Left renal cortex interstitium (tissue), 4 donors: ENCODE measurements at places on chromosomes 3 and 15. TPM values are rescaled to one million over a fixed set of nuclear protein-coding genes. Genes with fewer than 3 reads are reported as not detected.

- no peak for DNase-seq
These were observed 5.9 kb downstream of the EIF2AK4 start for GRCh38 chr15:39939487-39940452.

GRCh38 chr15:69524814-69525213, 72.2 kb downstream of the RPLP1 start:
- DNase-seq = no peak

- DNase-seq = no peak
These were observed 12.8 kb downstream of the PYDC2 start for GRCh38 chr3:191473661-191474198.

GRCh38 chr15:70754862-70755261, 8.5 kb downstream of the UACA start:
- no peak for DNase-seq

- no peak for DNase-seq
These were observed 114.2 kb upstream of the THRB start for GRCh38 chr3:24608701-24609390.

The SCAANT1 gene
- polyA plus RNA-seq = 1.8 TPM

The ZNF148 gene
- polyA plus RNA-seq = 41.5 TPM

The DNAJA4 gene
- polyA plus RNA-seq = 34.8 TPM

The ANKRD63 gene
- polyA plus RNA-seq = 0.48 TPM

The ZPLD1 gene
- polyA plus RNA-seq = 0.67 TPM

The RNF123 gene
- 39.0 TPM for polyA plus RNA-seq

The IL5RA gene
- polyA plus RNA-seq = 0.41 TPM

The LRRC31 gene
- 0.29 TPM for polyA plus RNA-seq
